ENCODE measurements at places on chromosomes 5 and 9.

DNA sequence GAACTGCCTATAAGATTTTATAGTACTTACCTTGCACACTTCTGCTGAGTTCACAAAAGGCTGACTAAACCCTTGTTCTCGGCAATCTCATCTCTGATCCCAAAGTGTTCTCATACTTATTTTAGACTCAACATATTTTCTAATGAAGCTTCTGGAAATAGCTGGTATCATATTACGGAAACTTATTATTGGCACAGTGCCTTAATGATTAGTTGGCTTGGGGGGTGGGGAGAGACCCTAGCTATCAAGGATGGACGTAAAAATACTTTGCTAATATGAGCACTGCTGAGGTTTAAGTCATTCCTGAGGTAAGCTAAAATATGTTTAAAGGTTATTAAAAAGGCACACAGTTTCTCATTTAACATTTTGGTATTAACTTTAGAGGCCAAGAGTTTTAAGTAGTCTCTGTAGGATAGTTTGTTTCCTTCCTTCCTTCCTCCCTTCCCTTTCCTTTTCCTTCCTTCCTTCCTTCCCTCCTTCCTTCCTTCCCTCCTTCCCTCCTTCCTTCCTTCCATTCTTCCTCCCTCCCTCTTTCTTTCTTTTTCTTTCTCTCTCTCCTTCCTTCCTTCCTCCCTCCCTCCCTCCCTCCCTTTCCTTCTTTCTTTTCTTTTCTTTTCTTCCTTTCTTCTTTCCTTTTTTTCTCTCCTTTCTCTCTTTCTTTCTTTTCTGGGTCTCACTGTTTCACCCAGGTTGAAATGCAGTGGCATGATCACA, 31.5 kb downstream of the ZSWIM6 start:
- no peak for DNase-seq

DNA sequence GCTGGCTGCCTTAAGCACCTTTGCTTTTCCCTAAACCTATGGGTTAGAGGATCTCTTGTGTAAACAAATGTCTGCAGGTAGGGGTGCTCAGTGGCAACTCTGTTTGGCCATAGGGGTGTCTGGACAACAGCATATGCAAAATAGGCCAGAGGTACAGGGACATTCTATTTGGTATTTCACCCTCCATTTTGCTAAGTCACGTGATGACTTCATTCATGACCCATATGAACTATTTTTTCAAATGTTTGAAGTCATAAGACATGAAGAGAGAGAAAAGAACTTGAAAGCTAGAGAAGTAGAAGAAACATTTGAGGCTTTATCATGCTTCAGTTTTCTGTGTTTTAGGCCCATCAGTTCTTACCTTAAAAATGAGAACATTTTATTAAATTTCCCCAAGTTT, 370.2 kb downstream of the GADD45G start:
- no peak for DNase-seq

DNA sequence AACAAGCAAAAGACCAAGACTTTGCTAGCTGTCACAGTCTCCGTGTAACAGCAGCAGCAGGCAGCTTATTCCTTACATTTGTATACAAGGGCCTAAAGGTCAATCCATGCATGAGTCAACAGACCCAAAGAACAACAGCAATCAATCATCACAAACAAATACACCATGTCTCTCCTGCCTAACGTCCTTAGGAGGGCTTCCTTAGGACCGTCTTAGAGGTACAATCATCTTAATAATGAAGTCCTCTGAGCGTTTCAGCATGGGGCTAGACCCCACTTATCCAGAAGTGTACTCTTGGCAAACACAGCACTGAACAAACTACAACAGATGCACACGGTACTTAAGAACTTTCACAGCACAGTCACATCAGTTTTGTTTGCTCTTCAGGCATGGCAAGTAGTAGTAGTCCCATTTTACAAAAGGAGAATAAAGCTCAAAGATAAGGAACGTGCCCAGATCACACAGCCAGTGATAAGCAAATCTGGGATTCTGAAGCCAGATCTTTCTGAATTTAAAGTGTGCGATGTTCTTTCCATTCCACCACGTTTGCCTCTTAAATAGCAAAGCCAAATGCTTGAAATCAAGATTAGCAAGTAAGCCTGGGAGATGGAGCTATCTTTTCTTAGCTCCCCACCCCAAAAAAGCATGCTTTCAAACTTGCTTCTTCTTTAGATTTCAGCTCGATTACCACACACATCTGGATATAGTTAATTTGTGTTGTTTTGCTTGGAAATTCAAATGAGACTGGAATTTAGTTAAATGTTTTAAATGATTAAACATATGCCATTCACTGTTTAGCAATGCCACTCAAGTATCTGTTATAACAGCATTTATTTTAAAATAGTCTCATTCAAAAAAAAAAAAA, 24.2 kb downstream of the PSMB7 start:
- DNase-seq, result no peak

- no peak for DNase-seq
Measured at GRCh38 chr5:135269931-135270421, 129.1 kb downstream of the MACROH2A1 start.

DNA sequence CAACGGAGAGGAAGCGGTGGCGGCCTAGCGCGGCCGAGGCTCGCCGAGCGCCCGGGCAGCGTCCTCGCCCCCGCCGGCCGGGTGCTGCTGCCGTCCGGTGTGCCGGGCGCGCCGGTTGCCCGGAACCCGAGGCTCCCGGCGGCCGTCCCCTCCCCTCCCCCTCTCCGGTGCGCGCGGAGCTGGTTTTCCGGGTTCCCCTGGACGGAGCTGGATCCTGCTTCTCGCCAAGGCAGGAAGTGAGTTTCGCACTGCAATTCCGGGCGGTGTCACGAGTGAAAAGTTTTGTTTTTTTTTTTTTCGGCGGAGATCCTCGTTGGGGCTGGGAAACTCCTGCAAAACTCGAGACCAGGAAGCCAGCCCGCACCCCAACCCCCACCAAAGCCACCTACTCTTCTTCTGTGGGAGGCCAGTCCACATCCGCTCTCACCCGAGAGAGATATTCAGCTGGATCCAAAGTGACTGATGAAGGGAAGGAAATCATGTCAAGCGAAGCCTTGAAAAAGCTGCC, at the start of gene ERBIN:
Gene ERBIN (plus strand): TSS at position 300 of the 508 bp plus-strand sequence. CDS start 66,144 bp downstream, outside the sequence.
- peak; percentile 81 for DNase-seq

DNA sequence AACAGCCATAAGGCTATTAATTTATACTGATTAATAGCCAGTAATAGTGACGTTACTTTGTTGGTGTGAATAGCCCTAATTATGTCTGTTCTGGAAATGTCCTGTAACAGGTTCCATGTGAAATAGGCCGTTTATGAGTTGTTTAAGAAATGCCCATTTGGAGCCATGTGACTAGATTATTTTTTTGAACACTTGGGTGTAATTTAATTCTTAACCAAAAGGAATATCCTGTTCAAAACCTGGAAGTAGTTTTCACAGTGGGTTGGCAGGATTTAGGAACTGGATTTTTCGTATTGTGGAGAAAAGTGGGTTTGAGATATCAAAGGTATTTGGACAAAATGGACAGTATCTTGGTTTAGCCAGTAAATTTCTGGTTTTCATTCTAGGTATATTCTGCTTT, 1.3 kb downstream of the TENT2 start:
- no peak for DNase-seq

- no peak for DNase-seq
Measured at GRCh38 chr9:21777701-21778100, 24.7 kb upstream of the MTAP start.

DNA sequence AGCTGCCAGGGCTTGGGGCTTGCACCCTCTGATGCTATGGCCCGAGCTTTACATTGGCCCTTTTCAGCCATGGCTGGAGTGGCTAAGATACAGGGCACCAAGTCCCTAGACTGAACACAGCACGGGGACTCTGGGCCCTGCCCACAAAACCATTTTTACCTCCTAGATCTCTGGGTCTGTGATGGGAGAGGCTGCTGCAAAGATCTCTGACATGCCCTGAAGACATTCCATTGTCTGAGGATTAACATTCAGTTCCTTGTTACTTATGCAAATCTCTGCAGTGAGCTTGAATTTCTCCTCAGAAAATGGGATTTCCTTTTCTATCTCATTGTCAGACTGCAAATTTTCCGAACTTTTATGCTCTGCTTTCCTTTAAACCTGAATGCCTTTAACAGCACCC, 337.0 kb upstream of the SMC2 start:
- no peak for DNase-seq

GRCh38 chr5:149030392-149030791, 32.5 kb downstream of the SH3TC2 start:
- DNase-seq, result no peak

DNA sequence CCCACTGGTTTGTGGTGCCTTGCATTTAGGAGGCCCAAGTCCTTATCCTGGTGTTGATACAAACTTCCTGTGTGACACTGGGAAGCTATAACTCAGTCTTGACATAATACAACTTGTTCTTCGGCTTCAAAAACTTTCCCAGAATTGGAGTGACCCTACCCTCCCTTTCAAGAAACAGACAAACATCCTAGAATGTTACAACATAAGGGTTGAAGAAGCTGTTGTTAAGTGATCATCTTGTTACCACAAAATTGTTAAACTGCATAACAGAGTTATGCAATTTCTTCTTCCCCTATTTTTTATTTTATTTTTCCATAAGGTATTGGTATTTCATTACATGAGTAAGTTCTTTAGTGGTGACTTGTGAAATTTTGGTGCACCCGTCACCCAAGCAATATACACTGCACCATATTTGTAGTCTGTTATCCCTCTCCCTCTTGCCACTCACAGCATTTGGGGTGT, 21.3 kb downstream of the TLR4 start:
- DNase-seq, result no peak

GRCh38 chr5:142618130-142618523, 67.8 kb downstream of the FGF1 start:
- no peak for DNase-seq

DNA sequence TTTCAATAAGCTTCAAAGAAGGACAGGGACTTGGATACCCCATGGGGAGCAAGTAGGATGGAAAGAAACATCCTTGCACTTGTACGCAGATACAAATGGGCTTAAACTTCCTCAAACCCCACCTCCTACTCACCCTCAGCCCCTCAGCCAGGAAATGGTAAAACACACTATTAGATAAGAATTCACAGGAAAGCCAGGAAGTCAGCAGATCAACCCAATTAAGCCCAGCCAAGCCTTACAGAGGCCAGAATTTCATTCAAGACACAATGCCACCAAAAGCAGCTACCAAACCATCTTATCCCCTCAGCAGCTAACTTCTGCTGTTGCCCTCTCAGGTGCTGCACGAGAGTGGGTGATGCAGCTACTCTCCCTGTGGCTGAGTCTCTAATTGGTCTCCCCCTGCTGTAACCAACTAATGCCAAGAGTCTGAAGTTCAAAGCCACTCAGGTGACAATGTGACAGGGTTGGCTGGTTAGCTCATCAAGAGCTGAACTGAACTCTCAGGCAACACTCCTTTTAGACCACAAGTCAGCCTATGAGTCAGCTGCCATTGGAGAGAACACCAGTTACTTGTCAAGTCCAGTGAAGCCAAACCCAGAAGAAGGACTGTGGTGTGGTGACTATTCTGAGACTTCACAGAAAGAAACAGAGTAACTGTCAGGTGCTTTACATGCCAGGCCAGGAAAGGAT, 201.9 kb downstream of the ZNF608 start:
- DNase-seq, result peak; percentile 5

DNA sequence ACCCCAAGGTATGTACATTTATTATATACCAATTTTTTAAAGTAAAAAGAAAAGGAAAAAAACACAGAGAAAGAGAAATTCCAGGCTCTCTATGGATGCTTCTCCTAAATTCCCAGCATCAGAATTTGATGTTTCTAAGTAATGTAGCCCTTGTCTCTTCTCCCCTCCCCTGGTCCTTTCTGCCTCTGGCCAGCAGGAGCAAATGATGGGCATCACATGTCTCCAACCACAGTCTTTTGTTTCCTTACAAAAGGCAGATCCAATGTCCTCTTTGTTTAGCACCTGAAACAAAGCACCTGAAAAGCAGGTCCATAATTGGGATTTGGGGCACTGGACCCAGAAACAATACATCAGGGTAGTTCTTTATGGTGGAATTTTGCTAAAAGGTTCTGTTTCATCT, 50.4 kb upstream of the APC start:
- no peak for DNase-seq

DNA sequence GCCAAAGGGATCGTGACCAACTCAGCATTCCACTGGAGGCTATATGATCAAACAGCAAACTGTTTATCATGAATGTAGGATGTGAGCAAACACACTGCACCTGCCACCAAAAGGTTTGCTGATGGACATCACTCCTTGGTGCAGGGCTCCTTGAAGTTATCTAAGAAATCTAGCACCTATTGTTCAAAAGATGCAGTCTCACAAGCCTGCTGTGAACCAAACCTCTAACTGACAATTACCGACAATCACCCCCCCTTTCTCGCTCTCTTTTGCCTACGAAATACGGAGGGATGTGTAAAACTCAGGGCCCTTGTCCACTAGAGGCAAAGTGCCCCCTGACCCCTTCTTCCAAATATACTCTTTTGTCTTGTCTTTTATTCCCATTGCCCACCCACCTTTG, 2.5 kb upstream of the CLTA start:
- DNase-seq, result no peak

DNA sequence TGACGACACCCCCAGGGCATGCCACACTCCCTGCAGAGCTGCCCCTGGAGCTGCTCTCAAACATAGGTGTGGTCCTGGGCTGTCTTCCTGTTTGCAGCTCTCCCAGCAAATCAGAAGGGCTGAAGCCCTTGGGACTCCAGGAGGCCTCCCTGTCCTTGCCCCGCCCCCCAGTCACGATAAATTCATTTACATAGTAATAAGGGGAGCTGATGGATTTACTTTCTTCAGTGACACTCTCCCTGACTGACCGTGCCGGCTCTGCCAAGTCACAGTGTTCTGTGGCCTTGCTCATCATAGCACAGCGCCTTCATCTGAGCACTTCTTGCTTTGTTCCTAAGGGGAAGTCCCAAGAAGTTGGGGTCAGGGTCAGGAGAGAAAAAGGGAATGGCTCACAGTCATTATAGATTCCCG, 121.4 kb downstream of the ENC1 start:
- no peak for DNase-seq

DNA sequence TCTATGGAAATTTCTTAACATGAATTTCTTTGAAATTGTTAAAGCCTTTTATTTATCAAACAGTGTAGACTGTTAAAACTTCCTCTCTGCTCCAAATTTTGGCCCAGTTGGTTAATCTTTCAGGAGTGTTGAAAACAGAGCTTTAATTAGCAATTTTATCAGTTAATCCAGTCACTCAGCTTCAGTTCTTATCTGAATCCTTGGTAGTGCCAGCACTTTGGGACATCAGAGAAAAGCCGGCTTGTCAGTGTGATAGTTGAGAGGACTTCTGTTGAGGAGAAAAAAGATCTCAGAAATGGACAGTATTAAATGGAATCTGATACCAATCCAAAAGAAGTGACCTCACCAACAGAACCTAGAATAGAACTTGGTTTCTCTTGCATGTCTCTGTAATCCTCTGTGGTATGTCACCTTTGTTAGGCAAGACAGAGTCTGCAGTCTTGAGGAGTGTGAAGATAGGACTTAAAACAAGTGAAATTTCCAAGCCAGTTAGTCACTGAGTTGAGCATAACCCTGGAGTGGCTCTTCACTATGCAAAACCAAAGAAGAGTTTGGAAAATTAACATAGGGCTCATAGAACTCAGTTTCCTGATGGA, 251.8 kb downstream of the NNT start:
- no peak for DNase-seq

DNA sequence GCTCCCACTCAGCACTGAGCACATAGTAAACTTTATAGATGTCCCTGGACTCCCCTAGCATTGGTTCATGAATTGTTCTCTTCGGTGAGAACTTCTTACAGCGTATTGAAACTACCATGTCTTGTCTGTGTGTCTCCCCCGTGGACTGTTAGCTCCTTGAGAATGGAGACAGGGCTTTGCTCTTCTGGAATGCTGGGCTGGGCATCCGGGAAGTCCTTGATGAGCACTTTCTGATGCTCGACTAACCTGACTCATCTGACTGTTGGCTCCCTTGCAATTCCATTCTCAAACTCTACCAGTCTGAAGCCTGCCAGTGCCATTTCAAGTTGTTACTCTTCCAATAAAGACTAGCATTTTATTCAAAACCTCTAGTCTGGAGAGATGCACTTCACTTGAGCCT, 15.0 kb upstream of the PFDN1 start:
- no peak for DNase-seq
